Thymus (tissue), 14 donors: ENCODE measurements at places on chromosomes 4 and X.

DNA sequence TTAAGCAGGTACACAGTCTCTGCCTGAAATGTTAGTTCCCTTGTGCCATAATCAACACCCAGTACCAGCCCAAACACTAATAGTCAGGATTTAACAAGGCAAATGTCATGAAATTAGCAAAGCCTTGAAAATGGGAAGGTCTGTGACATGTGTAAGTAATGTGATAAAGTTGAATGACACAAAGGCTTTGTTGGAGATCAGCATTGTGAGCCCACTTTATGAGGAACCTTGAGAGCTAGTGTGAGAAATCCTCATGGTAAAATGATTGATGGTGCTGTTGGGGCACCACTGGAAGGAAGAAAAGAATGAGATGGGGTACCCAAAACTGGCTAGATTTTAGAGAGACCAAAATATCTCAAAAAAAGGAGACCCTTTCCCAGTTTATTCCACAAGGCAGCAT is 3.3 kb upstream of the LIN54 start:
- no peak for DNase-seq

DNA sequence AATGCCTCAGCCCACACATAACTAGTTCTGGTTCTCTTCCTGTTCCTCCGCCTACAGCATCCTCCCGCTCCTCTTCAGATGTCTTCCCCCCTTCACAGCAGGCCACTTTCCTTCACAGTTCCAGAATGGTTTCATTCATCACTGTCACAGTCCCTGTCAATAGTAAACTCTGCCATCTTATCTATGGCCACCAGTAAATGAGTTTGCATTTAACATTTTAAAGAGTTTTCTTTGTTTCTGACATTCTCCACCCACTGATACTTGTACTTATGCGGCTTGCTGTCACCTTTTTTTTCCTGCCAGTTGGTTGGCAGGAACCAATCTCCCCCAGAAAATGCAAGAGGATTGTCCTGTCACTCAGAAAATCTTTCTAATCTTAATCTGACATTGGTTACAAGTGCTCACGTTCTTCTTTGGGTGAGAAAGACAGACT is 114.1 kb downstream of the GLUD2 start:
- no peak for DNase-seq

- DNase-seq: peak; percentile 12
These were observed 128.3 kb downstream of the MAGEE1 start for GRCh38 chrX:76555816-76556215.

DNA sequence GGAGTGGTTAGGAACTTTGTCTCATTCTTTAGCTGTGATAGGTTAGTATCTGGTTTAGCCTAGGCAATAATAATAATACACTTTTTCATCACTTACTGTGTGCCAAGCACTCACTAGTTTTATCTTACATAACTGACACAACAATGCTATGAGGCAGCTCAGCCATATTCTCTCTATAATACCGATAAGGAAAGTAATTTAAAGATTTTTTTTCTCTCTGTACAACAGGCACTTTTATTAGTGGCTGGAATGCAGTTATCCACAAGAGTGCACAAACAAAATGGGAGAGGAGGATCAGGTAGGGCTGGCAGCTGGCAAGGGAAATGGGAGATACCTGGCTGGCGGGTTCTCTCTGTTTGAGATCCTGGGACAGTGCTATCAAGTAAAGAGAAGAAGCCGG is 7.6 kb downstream of the RELL1 start:
- DNase-seq: no peak

GRCh38 chr4:6118201-6118600 is 82.1 kb downstream of the JAKMIP1 start:
- DNase-seq: no peak

DNA sequence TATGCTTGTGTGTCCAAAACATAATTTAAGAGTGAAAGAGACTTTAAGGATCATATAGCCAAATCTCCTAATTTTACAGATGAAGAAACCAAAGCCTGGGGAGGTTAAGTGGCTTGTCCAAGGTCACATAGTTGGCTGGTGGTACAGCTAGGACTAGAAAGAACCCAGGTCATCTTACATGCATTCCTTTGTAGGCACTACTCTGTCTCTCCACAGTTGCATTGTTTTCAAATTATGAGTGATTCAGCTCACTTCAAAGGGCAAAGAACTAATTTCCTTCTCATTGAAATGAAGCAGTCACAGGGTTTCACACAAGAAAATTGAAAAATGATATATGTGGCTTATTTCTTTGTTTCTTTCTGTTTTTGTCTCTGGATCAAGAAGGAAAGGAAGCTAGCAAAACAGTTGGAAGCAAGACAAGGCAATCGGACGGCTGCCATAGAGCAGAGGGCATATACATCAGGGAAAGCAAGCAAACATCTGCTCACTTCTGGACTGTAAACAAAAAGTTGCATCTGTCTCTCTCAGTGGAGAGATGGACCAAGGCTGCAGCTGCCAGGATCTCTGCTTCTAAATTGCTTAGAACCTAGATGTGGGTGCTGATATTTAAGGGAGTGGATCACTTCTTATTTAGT is 107.5 kb upstream of the AMOT start:
- DNase-seq: no peak

- DNase-seq: no peak
These were observed 28.1 kb downstream of the KLHL8 start for GRCh38 chr4:87192145-87192919.

DNA sequence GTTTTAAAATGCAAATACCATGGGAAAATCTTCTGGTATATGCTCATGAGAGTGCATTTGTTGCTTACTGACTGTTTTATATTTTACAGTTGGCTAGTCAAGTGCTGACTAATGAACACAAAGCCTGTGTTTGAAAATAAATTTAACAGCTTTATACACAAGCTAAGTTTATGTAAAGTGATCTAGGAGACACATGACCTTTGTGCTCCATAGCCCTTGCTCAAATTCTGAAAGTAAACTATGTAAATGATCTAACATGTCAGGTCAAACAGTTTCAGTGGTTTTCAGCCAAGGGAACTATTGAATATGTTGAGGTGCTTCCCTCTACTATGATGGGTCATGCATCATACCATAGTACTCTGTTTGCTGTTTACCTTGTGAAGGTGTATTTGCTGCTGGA is 36.7 kb downstream of the DIAPH2 start:
- DNase-seq: no peak
